DND-41 (cell line): ENCODE measurements at places on chromosomes 12 and 14.

DNA sequence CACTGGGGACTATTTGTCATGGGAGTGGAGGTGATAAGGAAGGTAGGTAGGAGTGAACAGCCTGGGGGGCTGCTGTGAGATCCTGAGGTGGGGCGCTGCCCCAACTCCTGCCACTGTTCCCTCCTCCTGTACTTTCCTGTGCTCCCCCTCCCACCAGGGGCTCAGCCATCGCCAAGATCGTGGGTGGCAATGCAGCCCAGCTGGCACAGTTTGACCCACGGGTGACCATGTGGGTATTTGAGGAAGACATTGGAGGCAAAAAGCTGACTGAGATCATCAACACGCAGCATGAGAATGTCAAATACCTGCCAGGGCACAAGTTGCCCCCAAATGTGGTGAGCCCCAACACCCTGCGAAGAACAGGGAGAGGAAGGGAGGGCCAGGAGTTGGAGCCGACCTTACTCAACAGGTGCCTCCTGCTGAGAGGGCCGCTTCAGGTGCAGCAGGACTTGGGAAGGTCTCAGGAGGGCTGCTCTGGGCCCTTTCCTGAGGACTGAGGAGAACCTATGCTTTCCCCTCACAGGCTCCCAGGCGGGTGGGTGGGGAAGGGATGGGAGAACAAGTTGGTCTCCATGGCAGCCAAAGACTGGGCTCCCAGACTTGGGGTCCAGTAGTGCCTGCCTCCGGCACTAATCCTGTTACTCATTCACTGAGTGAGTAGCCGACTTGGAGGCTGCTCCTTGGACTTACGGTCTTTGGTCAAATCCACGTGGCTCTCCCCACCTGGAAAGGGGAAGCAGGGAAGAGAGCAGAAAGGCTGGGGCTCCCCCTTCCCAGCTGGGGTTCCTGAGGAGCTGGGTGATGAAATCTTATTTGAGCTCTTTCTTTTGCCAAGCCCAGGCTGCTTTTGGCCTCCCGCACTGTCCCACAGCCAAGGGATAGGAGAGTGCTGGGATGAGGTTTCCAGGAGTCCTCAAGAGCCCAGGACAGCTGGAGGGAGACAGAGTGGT lies 884 bp downstream of the GPD1 start:
- DNase-seq, result no peak

DNA sequence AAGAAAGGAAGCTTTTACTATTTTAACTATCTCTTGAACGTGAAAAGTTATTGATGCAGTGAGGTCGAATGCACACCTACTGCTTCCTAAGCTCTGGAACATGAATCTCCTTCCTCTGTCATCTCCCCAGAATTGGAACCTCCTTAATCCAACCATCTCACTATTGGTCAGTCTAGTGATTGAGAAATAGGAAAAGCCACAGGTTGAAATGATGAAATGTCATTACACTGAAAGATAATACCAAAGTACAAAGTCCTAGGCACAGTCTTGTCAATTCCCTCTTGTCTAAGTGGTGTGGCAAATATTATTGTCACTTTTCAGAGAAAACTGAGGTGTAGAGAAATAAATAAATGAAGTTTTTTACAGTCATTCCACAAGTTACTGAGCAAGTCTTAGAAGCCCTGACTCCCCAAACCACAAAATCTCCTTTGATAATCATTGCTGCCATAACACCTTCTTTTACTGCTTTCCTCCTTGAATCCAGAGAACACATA lies 19.5 kb upstream of the HIGD1C start:
- DNase-seq, result no peak

DNA sequence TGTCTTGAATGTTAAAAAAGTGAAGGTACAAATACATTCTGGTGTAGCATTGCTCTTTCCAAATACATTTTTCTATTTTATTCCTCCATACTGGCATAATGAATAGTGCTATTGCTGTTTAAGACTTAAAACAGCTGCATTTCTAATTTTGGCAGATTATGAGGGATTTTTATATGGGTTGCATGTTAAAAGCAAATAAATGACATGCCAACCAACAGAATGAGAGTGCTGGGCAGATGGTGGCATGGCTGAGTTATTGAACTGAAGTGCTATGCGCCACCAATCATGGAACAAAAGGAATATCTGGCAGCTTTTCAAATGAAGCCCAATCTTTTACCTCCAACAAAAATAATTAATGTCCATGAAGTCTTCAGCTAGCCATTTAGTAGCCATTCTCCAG lies 215.0 kb downstream of the PRKD1 start:
- no peak for DNase-seq

DNA sequence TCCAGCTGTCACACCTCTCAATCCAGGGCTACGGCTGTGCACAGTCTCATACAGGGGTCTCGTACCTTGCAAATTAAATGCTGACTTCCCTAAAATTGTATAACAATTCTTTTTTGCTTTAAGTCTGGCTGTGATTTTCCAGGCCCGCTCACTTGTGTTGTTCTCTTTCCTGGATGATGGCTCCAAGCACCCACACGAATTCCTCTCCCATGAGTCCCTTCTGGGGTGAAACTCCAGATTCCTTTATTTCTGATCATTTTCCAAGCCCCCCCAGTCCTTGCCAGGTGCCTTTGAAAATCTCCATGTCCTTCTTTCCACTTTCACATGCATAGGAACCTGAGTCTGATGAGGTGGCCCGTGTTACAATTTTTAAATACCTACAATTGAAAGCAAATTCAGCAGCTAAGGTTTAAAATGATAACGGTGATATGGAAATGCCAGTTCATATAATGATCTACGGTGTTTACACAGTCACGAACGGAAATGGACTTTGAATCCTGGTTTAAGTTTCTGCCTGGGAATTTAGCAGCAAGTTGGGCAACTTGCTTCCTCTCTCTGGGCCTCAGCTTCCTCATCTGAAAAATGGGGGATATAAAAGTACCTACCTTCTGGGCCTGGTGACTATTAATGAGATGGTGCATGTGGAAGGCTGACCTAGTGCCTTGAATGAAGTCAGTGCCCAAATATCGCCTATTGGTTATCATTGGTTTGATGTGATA lies 85.5 kb downstream of the STAB2 start:
- DNase-seq, result no peak

GRCh38 chr12:45883187-45883586 lies 107.2 kb downstream of the SCAF11 start:
- DNase-seq, result no peak

DNA sequence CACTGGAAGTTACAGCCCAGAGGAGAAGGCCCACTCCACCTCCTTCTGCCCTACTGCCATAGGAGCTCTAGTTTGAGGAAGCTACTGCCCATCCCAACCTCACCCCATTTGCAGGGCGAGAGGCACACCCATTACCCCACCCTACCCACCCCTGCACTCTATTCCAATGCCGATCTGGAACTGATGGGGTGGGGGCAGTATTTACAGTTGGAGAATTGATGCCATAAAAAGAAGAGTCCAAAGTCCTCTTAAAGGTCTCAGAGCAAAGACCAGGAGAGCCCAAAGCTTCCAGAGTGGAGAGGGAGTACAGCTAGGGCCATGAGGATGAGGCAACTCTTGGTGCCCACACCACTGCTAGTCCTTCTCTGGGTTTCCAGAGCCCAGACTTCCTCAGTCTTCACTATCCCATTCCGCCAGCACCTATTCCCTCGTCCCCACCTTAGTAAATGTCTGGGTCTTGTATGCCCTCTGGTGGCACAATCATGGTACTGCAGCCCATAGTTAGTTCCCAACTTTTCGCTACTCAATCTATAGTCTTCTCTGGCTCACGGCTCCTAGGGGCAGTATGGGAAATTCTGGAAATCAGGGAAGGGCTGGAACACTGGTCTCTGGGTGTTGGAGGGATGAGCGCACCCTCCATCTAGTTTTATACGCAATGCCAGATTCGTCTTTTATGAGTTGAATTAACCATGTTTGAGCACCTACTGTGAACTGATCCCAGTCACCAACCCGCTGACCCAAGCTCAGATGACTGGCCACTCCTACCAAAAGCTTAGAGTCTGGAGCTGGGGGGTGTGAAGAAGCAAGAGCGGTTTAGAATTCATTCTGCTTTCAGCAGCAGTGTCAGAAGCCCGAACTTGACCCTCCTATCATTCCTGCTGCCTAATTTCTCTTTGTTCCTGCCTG lies 6.9 kb upstream of the ADCY6 start:
- peak; percentile 61 for DNase-seq

DNA sequence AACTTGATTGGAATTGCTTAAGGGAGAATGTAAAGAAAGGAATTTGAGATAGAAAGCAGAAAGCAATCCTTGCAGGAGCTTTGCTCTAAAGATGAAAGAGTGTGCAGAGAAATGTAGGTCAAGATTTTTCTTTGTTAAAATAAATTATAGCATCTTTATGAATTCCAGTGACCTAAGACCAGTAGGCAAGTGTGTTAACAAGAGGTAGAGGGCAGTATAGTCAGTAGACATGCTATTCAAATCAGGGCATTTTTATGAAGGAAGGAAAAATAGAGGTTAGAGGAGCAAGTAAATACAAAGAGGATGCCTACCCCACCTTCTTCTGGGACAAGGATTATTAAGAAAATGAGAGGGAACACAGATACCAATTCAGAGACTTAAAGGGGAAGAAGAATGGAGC lies 148.5 kb downstream of the PLCZ1 start:
- no peak for DNase-seq

DNA sequence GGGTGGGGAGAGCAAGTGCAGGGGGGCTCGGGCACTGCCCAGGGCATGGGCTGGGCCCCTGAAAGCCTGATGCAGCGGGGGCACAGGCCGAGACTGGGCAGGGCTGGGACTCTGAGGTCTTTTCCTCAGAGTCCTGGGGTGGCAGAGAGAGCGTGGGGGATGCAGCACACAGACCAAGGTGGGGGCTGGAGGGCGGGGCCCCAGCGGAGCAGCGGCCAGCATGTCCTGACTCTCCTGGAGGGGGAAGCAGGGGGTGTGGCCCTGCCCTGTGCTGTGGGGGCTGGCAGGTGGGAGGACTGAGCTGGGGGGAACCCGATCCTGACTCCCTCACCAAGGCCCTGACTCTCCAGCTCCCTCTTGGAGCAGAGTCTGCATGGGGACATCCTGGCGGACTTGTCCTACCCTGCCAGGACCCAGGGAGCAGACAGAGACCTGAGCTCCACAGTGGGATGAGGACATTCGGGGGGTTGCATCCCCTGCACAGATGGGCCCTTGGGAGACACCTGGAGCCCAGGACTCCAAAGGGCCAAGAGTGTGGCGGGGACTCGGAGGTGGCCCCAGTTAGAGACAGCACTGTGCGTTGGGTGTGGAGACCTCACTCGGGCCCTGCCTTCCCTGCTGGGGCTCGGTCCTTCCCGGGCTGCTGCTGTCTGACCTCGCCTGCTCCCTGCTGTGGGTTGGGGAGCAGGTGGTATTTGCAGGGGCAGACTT lies 326.1 kb downstream of the TMEM121 start:
- peak; percentile 2 for DNase-seq

DNA sequence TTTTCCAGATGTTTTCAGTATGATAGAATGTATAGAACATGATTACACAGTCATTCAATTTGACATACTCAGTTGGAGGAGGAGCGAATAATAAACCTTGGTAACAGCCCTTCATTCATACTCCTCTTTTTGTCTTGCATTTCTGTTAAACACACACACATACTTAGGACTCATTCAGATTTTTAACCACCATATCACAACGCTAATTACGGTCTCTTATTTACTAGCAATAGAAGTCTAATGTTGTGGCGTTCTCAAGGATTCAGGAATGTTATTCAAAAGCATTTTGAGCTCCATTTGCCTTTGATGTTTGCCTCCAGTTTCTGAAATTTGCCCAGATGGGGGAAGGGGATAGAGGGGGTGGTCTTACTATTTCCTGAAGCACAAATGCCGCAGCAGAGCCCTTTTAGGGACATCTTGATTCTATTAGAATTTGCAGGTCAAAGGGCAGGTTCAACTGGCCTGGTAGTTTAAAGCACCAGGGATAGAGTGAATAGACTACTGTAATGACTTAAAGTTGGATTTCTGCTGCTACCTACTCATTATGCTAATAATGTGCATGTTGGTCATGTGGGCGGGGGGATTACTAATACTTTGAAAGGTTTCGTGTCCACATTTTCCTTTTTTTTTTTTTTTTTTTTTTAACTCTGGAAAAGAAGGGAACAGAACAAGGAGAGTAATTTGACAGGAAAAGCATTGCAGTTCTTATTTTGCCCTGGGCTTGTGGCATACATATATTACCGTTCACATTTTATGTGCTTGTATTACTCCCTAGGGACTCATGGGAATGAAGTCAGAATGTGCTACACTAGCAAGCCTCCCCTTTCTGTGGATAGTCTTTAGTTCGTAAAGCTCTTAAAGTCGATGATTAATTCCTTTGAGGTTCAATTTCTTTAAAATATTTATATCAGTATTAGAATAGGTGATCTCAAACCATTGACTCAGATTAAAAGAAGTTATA lies 226.8 kb downstream of the FBXL14 start:
- DNase-seq, result no peak

GRCh38 chr12:121089031-121089812 lies 43.5 kb upstream of the P2RX7 start:
- no peak for DNase-seq

DNA sequence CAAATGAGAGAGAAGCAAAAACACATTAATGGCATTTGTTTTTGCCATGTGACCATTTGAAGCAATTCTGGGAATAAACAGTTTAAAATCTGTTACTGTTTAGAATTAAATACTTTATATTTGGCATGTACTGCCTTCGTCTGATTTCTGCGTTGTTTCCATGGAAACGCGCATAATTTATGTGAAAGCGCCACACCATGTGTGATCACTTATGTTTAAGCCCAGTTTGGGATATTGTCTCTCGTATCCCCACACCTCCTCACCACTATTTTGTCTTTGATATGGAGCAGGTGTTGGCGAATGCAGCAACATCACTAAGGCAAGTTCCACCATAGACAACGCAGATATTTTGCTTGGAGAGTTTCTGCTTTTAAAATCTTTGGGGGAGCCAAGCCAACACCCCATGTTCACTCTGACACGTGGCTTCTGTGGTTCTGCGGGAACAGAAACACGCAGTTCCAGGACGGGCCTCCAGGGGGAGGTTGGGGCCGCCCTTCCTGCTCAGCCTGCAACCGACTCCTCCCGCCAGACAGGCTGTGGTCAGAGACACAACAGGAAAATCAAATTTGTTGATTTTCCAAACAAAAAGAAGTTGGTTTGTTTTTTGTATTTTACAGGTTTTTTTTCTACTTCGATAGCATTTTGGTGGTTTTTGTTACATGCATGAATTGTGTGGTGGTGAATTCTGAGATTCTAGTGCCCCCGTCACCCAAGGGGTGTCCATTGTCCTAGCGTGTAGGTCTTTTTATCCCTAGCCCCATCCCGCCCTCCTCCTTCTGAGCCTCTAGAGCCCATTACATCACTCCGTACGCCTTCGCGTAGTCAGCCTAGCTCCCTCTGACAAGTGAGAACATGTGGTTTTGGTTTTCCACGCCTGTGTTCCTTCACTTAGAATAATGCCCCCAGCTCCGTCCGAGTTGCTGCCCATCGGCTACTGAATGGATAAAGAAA lies 101.9 kb upstream of the SFSWAP start:
- peak; percentile 59 for DNase-seq

DNA sequence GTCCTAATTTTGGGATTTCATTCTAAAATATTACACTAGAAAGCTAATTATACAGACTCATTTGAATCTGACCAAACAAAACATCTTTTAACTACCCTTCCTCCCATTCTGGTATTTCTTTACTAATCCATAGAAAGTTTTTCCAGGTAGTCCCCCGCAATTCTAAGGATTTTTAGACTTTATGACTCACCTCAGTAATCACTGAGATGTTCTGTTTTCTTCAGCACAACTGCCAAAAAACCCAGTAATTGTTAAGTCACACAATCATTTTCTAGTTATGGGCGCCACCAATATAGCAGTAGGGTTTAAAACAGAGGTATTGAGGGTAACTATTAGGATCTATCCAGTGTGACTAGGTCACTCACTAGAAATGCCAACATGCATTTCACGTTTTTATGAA lies 1.6 kb upstream of the ARID4A start:
- no peak for DNase-seq
